ENCODE measurements at places on chromosomes 11 and 22.

GRCh38 chr11:3840004-3840869 is 522 bp downstream of the RHOG start:
- DNase-seq: peak; percentile 52

- peak; percentile 63 for DNase-seq
Observed at GRCh38 chr11:133134314-133135173, 397.8 kb downstream of the OPCML start.

- no peak for DNase-seq
Observed at GRCh38 chr11:80899381-80899780, 1458.6 kb upstream of the TENM4 start.

DNA sequence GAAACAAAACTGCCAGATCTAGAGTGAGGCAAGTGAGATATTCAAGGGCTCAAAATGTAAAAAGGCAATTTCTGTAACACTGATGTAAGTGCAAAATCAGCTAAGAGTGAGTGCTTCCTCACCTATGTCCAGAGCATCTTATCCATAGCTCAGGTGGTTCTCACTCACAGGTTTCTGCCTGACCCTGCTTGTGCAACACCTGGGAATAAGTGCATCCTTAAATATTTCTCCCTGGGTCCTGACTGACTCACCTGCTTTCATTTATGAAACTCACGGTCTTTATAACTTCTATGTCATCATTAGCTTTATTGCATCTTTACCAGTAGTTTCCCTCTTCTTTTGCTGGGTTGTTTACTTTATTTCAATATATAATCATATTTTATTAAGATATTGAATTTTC is 260.6 kb downstream of the CNTN5 start:
- no peak for DNase-seq

- DNase-seq: no peak
Observed at GRCh38 chr11:34505874-34506273, 7.7 kb downstream of the ELF5 start.

- no peak for DNase-seq
Observed at GRCh38 chr11:29679996-29680395, 336.8 kb downstream of the KCNA4 start.
